T-helper 2 cell (primary cell): ENCODE measurements at places on chromosomes 12 and 14.

- DNase-seq: no peak
These were observed 35.7 kb downstream of the NEMF start for GRCh38 chr14:49816844-49817243.

GRCh38 chr12:131379738-131380137 lies 331.2 kb upstream of the SFSWAP start:
- no peak for DNase-seq

DNA sequence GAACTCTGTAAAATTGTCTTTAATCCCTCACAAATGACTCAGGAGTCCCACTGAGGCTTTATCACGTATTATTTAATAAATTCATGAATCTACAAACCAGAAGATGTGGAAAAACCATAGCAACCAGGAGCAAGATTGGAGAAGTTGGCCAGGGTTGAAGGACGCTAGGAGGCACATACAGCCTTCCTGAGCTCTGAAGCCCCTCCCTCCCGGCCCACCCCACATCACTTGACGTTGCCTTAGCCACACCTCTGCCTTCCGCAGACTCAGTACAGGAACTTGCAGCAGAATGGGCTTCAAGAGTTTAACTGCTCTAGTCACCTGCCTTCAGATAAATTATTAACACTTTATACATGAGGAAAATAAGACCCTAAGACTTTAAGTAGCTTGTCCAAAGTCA lies 33.9 kb downstream of the SLC35F4 start:
- no peak for DNase-seq

DNA sequence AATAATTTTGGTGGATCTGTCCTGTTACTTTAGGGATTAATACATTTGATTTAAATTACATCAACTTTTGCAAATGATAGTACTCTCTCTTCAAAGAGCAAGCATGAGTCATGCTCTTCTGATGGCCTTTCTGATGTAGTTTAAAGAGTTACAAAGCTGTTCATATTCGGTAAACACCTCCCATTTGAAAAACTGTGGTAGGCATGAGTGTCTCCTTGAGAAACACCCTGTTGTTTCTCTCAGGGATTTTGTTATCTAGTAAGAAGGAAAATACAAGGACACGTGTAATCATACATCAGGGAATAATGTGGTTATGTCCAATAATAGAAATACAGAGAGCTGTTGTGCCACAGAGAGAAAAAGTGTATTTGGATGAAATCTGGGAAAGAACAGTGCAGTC lies 53.3 kb upstream of the E2F7 start:
- no peak for DNase-seq

DNA sequence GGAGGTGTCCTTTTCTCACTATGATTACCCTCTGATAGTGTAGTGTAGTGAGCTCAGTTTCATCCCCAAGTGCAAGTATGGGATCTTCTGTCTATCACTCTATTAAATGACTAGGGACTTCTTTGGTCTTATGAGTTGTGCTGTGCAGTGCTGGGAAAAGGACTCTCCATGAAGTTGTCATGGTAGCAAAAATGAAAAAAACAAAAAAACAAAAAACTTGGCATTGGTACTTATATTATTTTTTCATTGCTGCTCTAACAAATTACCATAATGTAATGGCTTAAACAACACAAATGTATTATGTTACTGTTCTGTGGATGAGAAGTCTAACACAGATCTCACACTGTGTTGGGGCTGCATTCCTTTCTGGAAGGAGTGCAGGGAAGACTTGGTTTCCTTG lies 393.1 kb upstream of the NOVA1 start:
- DNase-seq: no peak

DNA sequence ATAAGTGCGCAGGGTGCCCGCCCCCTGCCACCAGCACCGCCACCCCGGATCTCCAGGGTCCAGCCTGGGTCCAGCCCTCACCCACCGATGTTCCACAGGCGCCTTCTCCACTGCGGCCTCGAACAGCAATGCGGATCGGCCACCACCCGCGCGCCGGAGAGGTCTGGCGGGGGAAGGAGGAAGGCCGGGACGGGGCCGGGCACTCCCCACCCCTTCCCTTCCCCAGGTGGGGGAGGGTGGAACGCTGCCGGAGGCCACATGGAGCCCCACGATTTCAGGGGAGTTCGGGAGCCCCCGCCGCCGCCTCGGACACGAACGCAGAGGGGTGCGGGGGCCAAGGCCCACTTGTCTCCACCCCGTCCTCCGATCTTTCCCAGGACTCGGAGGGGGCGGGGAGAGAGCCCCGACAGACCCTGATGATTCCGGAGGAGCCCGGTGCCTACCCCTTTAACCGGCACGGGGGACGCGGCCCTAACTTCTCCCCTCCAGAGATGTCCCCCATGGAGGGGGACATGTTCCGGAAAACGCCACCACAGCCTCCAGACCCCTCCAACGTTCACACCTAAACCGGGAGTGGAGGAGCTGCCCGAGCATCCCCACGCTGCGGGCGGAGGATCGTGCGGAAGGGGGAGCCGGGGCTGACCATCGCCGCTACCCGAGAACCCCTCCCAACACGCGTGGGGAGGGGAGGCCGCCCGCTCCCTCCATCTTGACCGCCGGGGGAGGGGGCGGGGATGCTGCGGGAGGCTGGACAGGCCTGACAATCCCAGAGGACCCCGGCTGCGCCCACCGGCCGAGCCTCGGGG lies 1.1 kb downstream of the ATXN2 start:
- peak; percentile 12 for DNase-seq

GRCh38 chr12:21828779-21829178 lies 54.3 kb upstream of the KCNJ8 start:
- DNase-seq: no peak

DNA sequence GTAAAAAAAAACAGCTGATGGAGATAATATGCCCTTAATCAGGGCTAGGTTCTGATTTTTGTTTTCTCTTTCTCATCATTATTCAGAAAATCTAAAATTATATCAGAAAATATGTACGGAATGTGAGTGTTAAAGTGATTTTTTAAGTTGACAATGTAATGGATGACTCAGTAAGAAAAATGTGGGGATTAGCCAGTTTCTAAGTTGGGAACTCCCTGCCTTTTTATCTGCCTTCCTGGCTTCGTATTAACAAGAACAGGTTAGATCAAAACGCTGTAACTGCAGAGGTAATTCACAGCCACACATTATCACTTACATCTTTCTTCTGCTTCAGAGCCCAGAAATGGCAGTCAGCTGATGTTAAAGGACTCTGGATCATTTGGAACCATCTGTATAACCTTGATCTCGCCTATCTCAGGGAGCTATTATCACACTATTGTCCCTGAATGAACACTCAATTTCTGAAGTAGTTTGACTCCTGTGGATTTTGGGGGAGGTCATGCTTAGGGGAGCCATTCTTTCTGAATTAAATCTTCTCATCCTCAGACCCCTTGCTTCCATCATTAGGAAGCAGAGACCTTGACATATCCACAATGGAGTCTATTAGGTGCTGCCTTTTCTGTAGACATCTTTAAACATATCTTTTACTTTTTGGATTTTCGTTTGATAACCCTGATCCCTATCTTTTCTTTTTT lies 135.7 kb upstream of the SLC16A7 start:
- DNase-seq: no peak
